Forelimb muscle (tissue), 1 donor: ENCODE measurements at places on chromosomes 1 and 21.

- no peak for DNase-seq
Measured at GRCh38 chr1:78358165-78358564, 132.6 kb upstream of the PTGFR start.

- no peak for DNase-seq
Measured at GRCh38 chr1:179366093-179366800, 476 bp downstream of the AXDND1 start.

DNA sequence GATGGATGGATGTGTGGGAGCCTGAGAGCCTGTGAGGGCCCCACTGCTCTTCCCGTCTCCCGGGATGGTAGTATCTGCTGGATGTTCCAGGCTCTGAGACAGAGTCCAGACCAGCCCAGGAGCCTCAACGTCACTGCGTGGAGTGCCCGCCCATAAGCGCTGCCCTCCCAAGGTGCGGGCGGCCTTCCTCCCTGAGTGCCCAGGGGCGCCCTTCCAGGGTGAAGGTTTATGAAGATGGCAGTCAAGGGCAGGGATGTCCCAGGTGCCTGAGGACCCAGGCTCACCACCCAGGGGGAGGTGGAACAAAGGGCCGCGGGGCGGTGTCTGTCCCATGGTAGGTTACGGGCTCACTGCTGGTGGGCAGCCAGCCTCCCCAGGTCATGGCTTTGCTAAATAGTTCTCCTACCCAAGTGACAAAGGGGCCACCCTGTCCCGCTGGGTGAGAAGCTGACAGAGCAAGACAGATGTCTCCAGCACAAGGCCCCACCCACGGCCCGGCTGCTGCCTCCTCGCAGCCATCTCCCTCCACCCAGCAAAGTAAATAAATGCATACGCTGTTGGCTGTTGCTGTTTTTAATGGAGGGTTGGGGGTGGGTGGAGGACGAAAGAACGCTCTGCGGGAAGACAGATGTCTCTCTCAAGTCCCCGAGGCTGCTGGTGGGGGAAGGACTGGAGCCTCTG lies 9.0 kb upstream of the GPR153 start:
- no peak for DNase-seq

DNA sequence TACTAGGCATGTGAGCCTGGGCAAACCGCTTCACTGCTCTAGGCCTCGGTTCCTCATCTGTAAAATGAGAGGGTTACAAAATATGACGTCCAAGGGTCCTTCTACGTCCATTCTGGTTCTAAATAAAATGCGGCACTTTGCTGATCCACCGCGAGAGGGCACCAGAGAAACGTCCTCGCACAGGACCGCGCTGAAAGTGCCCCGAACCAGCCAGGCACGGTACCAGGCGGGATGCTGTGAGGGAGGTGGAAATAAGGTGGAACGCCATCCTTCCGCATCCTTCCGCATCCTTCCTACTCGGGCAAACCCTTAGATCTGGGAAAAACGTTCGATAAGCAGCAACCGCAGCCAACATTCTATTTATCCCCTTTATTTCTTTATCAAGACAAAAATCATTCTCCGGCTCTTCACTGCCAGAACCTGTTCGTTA lies 60.3 kb upstream of the KRTAP19-8 start:
- no peak for DNase-seq

GRCh38 chr1:203662821-203663220 lies 36.2 kb downstream of the ATP2B4 start:
- no peak for DNase-seq

- DNase-seq: no peak
Measured at GRCh38 chr1:66704177-66704875, 47.9 kb upstream of the DYNLT5 start.

- DNase-seq: no peak
Measured at GRCh38 chr1:24363994-24364393, 44.8 kb downstream of the GRHL3 start.

DNA sequence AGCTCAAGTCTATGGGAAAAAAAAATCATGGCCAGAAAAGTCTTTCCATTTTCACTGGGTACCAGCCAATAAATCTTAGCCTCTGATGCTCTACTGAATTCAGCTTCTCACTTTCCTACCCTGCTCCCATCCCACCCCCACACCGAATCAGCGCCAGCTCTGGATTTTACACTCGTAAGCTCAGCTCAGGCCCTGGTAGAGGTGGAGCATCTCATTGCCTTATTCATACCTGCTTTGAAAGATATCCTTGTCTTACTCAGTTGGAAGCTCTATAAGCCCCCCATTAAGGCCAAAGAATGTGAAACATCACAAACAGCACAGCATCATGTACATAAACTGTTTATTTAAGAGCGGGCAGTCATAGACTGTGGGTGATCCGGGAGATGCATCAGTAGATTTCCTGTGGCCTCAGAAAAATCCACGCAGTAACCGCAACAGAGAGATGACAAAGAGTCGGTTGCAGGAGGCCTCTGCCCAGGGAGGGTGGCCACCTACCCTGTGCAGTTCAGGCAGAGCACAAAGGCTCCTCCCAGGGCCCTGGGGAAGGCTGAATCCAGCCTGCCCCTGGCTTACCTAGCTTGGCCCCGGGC lies 36.4 kb upstream of the ETS2 start:
- DNase-seq: no peak

GRCh38 chr1:102588536-102588935 lies 519.8 kb downstream of the COL11A1 start:
- no peak for DNase-seq

GRCh38 chr1:221306239-221306638 lies 427.0 kb downstream of the HLX start:
- DNase-seq: no peak

DNA sequence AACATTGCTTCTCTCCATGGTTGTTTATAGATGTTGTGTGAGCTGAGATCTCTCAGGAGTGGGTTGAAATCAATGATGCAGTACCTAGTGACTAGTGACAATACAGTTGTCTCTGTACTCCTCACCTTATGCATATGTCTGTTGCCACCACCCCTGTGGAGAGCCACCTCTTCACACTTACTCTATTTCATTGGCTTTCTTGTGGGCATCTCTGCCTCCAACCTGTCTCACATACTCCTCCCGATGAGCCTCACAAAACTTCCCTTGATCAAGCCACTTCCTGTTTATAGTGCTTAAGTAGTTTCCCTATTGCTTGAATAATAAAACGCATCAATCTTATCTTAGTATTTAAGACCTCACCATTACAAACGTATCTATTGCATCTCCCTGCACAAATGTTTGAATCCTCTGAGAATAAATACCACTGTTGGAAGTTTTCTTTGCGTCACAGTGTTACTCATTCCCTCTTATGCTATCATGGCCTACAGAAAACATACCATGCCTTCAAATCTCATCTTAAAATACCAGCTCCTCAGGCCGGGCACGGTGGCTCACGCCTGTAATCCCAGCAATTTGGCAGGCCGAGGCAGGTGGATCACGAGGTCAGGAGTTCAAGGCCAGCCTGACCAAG lies 54.7 kb upstream of the GREM2 start:
- no peak for DNase-seq

DNA sequence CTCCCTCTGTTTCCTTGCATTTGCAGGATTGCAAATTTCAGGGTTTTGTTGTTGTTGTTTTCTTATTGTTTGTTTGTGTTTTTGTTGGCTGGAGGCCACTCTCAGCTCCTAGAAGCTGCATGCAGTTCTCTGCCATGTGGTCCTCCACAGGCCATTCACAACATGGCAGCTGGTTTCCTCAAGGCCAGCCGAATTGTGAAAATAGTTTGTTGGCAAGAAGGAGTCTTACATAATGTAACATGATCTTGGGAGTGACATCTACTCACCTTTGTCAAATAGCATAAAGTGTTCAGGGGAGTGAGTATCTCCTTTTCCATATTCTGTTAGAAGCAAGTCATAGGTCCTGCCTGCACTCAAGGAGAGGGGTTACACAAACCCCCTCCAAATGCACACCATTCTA lies 10.6 kb upstream of the UAP1 start:
- DNase-seq: no peak

GRCh38 chr1:110440877-110441276 lies 10.1 kb upstream of the PROK1 start:
- DNase-seq: no peak

DNA sequence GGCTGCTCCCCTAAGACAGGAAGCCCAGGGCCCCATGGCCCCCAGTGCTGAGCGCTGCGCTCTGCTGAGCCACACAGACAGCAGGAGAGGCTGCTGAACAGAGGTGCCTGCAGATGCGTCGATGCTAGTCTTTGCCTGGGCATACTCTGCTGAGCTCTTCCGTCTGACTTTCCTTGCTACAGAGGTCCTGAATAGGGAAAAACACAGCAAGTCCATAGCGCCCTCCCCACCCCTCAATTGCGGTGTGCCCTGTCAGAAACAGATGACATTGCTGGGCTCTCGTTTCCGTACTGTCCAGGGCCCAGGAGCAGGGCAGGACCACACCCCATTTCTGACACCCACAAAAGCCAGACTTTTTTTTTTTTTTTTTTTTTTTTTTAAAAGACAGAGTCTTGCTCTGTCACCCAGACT lies 252.5 kb downstream of the SDCCAG8 start:
- DNase-seq: no peak

DNA sequence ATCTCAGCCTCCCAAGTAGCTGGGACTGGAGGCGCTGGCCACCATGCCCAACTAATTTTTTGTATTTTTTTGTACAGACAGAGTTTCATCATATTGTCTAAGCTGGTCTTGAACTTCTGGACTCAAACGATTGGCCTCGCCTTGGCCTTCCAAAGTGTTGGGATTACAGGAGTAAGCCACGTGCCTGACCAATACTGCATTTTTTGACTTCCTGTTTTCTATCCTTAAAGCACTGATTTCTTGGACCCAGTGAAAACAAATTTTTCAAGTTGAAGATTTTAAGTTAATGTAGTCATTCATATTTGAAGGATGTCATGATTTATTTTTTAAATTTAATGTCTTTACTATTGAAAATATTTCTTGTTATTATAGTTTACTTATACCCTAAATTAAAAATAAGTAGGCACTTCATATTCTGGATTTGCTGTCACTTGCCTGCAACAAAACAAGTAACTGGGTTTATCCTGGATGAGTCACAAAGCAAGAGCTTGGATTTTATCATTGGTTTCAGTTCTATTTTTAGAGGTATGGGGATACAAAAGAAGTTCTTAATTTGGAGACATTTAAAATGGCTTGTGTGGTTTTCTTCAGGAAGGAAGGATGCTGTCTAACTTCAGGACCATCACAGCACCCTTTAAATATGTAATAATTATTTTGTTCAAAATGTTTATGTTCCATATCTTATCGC lies 2.2 kb upstream of the VPS45 start:
- no peak for DNase-seq
